ENCODE measurements at places on chromosomes 7 and 10.

- no peak for DNase-seq
Observed at GRCh38 chr7:7944619-7945282, 23.8 kb upstream of the GLCCI1 start.

- no peak for DNase-seq
Observed at GRCh38 chr7:50711271-50712175, 71.2 kb downstream of the GRB10 start.

DNA sequence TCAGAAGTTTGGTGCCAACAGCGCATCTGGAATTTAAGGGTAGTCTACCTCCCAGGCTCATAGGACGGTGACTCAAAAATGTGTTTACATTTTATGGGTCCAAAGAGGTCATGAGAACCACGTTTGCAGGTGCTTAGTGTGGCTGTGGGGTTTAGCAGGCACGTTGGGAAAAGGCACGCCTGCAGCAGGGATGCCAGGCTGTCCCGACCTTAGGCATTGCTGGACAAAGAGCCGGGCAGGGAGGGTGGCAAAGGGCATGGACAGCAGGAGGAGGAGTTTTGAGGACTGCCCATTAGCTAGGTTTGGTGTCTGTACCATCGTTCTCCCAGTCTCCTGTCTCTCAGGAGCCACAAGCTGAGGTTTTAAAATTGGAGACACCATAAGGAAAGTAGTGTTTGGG, 104.4 kb downstream of the TRRAP start:
- no peak for DNase-seq

GRCh38 chr10:13956826-13957225, 370.1 kb downstream of the PRPF18 start:
- no peak for DNase-seq

- DNase-seq: no peak
Observed at GRCh38 chr7:12226756-12227155, 15.7 kb downstream of the TMEM106B start.

DNA sequence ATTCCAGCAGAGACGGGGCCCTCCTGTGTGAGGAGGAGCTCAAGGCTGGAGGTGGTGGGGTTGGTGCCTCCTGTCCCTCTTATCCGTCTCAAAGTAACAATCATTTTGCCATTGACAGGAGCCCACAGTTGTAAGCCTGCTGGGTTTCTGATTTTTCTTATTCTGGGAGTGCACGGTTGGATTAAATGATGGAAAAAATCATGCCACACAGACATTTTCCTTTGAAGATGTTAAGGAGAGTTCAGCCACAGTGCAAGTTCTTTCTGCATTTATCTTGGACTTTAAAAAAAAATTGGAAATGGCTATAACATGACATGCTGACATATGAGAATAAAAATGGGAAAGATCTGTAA, 8.4 kb upstream of the LYZL1 start:
- DNase-seq: no peak

DNA sequence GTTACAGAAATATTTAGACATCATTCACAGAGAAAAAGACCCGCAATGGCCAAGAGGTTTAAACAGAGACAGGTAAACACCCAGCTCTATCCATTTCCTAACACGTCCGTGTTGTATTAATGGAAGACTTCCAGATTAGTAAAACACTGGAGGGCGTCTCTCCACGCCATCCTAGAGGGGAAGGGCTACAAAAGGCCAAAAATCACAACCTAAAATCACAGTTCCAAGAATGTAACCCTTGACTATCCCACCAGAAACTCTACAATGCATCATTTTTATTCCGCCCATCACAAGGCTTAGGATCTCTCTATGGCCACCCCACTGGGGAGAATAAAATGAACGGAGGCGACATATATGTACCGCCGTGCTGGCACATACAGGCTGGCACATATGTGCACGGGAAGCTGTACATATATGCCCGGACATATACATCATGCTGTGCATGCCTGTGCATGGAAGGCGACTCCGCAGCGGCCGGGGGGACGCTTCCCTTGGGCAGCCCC, 734 bp downstream of the PCLO start:
- DNase-seq: no peak

GRCh38 chr10:132865851-132866600, 76.3 kb downstream of the CFAP46 start:
- DNase-seq: no peak

- no peak for DNase-seq
Observed at GRCh38 chr10:6247041-6247712, 44.4 kb downstream of the PFKFB3 start.

GRCh38 chr7:38428041-38428440, 154.6 kb upstream of the TARP start:
- DNase-seq: no peak

- DNase-seq: no peak
Observed at GRCh38 chr7:133618970-133619369, 366.1 kb downstream of the EXOC4 start.

DNA sequence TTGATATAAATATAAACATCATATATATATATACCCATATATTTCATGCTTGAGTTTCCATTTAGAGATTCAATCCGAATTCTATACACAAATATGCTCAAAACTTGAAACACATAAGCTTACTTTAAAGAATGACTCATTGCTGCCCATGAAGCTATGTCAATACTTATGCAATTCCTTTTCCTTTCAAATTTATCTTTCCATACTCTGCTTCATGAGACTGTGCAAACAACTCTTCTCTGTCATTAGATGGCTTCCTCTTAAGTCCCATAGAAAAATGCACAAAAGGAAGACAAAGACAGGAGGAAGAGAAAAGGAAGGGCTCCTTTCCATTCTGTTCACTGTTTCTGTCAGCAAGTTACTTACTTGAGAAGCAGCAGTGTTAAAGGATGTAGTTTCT, 895.7 kb upstream of the SORCS1 start:
- no peak for DNase-seq

- DNase-seq: no peak
Observed at GRCh38 chr10:48792687-48793096, 108.0 kb downstream of the WDFY4 start.

DNA sequence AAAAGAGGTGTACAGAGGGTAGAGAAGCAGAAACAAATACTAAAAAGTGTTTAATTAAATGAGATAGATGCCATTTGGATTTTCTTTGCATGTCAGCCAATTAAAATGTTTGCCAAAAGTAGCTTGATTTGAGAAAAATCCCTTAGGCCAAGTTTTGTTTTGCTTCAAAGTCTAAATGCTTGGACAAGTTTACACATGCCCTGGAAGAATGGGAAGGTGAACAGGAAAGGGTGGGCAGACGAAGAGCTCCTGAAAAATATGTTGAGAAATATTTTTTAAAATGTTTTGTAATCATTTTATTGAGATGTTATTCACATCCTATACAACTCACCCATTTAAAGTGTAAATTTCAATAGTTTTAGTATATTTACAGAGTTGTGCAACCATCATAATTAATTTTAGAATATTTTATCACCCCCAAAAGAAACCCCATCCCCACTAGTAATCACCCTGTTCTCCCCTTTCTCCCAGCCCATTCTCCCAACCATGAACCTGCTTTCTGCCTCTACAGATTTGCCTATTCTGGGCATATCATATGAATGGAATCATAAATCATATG, 98.5 kb upstream of the ANK3 start:
- no peak for DNase-seq

- no peak for DNase-seq
Observed at GRCh38 chr10:13587391-13587790, 626 bp downstream of the PRPF18 start.

DNA sequence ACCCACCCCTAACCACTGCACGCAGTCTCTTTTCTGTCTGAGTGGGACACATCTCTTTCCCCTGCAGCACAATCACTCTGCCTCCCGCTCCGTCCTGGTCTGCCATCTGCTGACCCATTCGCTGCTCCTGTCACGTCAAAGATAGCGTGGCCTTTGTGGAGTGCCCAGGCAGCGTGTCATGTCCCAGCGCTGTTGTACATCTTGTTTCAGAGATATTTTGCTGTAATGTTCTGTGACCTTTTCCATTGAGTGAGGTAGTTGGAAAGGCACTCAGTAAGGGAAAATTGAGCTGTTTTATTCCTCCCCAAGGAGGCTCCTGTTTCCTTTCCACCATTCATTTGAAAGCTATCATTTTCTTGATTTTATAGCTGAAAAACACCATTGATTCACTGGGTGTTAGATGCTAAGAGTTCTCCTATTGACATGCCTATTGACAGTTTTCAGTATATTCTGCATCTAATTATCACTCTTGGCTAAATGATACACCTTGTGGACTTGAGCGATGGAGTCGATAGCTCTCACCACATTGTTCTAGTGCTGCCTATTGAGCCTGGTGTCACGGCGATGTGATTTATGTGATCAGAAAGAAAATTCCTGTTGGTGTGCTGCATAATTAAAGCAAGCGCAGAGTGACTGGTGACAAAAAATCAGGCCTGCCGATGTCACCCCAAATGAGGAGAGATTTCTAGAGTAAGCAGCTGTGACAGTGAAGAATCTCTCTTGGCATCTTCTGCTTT, 372.6 kb downstream of the LRMDA start:
- DNase-seq: no peak

DNA sequence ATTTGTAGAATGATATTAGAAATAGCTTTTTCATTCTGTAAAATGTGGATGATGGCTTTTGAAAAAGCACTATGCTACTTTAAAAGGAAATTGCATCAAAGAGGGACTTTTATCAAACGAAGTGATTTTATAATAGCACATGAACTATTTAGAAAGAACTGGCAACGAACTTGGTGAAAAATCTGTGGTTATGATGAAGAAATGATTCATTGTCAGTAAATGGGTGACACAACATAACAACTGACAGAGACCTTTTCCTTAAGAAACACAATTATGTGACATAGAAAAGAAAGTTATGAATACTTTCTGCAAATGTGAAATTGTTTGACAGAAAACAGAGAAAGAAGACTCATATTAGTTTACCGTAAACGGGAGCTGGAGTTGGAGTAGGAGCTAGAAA, 60.7 kb upstream of the LAMB4 start:
- DNase-seq: no peak

DNA sequence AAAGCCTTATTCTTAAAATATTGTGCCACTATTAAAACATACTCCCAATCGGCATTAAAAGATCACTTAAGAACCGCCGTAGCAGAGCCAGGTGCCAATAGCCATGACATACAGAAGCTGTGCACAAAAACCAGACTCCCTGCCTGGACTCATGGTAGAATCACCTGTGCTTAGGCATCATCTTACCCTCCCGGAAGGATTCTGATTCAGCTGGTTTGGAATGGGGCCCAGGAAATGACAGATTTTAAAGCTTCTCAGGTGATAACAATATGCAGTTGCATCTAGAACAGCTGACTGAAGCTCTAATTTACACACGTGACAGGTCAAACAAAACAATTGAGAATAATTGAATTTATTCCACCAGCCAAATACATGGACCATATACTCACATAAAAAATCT, 10.7 kb downstream of the A1CF start:
- no peak for DNase-seq

DNA sequence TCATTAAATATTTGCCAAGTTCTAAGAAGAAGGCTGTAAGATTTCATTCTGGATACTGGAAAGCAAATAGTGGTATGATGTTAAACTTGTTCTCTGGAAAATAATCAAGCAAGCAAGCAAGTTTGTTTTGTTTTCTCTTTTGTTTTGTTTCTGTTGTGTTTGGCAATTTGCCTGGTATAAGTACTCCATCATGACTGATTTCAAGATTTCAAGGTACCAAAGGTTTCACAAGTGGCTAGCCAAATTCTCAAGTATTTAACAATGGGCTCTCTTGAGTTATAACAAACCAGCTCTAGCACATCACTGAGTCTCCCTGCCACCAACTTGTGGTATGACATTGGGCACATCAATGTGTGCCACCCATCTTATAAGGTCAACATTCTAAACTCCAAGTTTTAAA, 151.7 kb upstream of the IGFBP3 start:
- DNase-seq: no peak

- DNase-seq: no peak
Observed at GRCh38 chr7:55156919-55157763, 138.3 kb downstream of the EGFR start.

DNA sequence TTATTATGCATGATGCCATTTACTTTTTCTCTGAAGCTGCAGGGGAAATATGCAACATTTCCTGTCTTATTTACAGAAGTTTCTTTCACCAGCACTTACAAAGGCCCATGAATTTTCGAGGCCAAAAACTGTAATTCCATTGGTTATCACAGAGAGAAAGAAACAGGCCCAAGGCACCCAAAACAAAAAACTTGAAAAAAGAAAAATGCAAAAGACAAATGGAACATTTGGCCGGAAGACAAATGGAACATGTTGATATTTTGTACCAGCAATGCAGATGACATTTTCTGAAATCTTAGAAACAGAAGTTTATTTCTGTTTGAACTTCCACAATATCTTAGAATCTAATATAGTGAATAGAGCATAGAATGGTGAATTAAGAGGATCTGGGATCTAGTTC, 56.3 kb upstream of the PNLIP start:
- DNase-seq: no peak

DNA sequence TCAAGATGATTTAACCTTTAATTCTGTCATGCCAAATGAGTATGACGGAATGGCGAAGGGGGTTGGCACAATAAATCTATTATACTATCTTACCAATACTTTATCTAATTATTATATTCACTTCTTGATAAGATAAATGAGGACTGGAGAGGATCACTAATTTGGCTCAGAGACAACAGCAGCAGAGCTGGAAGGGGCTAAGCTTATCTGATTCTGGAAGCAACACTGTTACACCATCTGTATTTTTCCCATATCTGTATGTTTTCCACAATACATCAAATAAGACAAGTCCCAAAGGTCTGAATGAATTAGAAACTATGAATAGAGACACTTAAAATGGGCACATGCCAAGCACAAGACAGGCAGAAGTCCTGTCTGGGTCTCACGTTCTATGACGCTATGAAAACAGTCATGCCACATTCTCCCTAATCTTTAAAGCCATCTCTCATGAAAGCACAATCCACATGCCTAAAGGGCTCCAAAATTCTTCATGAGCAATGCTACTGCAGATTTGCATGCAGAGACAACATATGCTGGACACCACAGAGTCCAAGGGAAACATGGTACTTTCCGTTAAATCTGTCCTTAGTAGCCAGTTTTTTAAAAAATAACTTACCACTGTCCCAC, 88.3 kb downstream of the SLC25A13 start:
- DNase-seq: no peak

DNA sequence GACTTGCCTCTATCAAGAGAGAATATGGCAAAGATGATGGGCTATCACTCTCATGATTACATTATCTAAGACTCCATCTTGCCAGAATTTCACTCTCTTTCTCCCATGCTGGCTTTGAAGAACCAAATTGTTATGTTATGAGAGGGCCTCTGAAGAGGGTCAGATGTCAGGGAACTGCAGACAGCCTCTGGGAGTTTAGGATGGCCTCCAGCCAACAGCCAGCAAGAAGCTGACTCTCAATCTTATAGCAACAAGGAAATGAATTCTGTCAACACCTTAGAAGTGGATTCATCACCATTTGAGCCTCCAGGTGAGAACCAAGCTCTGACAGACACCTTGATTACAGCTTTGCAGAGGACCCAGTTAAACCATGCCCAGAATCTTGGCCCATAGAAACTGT, 33.6 kb downstream of the ZNF22 start:
- DNase-seq: no peak

GRCh38 chr7:23530405-23530804, 1.4 kb downstream of the TRA2A start:
- DNase-seq: no peak

- DNase-seq: no peak
Observed at GRCh38 chr7:74480861-74481417, 27.2 kb downstream of the GTF2IRD1 start.
